ENCODE measurements at places on chromosomes 11 and 22.

DNA sequence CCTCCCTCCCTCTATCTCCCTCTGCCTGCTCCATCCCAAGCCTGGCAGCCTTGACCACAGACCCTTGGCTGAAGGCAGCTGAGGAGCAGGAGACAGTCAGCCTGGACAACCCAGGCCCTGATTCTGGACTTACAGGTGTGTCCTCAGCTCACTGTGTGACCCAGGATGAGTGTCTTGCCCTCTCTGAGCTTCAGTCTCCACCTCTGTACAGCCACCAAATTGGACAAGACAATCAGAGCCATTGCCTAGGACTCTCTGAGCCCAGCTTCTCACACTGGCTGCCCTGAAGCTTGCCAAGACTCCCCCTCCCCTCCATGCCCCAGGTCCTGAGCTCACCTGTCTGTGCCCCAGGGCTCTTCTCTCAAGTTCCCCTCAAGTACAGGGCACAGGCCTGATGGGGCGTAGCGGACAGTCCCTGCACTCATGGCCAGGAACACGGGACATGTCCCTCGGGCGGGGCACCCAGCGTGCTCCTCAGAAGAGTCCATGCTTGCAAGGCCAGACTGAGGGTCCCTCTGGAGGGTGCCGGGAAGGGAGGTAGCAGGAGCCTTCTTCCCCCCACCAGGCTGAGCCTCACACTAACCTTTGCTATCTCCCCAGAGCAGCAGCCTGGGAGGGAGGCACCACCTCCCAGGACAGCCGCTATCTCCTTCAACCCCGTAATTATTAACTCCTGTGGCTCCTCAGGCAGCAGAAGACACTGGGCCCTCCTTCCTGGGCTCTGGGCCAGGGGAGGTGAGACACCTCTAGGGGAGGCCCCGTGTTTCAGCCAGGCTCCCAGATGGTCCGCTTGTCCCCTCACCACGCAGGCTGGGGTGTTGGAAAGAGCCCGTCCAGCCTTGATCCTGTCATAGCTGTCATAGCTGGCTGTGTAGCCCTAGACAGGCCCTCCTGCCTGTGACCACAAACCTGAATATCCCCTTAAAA, 2.6 kb upstream of the RAB3IL1 start:
- no peak for DNase-seq

DNA sequence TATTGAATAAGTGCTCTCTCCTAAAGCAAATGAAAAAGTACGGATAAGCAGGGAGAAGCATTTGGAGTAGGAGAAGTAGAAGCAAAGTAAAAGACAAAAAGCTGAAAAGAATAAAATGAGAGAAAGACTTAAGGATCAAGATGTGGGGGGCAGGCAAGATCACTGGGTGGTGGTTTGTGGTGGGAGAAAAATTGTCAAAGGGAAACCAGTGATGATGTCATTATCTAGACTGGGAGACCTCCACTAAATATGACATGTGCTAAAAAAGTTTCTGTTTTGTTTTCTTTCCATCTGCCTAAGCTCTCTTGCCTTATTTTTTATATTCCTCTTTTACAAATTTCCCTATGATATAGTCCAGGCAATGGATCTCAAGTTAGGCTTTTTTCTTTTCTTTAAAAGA, 14.8 kb upstream of the MAML2 start:
- DNase-seq: no peak

GRCh38 chr11:8711895-8712442, 29.4 kb downstream of the RPL27A start:
- DNase-seq: no peak

DNA sequence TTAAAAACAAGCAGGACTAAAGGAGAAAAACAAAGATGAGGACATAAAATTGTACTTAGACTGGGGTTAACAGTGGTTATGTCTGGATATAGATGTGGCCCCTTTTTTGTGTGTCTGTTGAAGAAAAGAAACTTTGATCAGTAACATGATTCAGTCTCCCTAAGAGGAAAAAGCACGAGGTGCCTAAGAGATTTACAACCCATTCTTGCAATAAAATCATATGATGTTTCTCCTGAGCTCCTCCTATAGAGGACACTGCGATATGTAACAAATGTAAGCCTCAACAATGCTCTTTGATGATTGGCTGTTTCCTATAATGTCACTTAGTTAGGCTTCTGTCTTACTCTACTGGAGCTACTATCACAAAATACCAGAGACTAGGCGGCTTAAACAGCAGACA, 77.9 kb downstream of the FBXO7 start:
- DNase-seq: no peak

GRCh38 chr22:49310354-49310753, 517.3 kb downstream of the BRD1 start:
- no peak for DNase-seq

GRCh38 chr11:119797123-119797611, 68.2 kb upstream of the NECTIN1 start:
- no peak for DNase-seq

DNA sequence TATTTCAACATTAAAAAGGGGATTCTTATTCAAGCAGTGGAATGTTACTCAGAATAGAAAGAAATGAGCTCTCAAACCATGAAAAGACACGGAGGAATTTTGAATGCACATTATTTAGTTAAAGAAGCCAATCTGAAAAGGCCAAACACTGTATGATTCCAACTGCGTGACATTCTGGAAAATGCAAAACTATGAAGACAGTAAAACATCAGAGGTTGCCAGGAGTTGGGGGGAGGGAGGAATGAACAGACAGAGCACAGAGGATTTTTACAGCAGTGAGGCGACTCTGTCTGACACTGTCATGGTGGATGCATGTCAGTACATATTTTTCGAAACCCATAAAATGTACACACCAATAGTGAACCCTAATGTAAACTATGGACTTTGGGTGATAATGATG, 22.9 kb upstream of the THY1 start:
- no peak for DNase-seq

- DNase-seq: no peak
Observed at GRCh38 chr11:61830237-61831105, 2.4 kb downstream of the FADS2 start.

DNA sequence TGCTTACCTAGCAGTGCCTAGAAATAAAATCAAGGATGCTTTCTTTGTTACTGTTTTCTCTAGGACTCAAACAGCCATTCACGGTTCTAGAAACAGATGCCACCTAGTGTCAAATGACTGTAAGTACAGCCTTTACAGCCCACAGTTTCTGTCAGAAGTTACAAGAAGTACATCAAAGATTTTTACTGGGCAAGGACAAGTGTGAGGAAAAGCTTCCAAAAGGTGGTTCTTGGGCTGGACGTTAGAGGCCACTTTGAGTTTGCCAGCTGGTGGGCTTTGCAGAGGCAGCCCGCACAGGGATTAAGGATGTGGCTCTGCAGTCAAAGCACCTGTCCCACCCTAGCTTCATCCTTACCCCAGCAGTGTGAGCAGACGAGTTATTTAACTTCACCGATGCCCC, 6.9 kb downstream of the KMT5B start:
- no peak for DNase-seq

- DNase-seq: no peak
Observed at GRCh38 chr11:134529212-134530096, 117.4 kb upstream of the B3GAT1 start.

GRCh38 chr22:38026130-38027111, 30.8 kb upstream of the PICK1 start:
- no peak for DNase-seq

GRCh38 chr11:87154246-87154645, 116.5 kb downstream of the TMEM135 start:
- no peak for DNase-seq

DNA sequence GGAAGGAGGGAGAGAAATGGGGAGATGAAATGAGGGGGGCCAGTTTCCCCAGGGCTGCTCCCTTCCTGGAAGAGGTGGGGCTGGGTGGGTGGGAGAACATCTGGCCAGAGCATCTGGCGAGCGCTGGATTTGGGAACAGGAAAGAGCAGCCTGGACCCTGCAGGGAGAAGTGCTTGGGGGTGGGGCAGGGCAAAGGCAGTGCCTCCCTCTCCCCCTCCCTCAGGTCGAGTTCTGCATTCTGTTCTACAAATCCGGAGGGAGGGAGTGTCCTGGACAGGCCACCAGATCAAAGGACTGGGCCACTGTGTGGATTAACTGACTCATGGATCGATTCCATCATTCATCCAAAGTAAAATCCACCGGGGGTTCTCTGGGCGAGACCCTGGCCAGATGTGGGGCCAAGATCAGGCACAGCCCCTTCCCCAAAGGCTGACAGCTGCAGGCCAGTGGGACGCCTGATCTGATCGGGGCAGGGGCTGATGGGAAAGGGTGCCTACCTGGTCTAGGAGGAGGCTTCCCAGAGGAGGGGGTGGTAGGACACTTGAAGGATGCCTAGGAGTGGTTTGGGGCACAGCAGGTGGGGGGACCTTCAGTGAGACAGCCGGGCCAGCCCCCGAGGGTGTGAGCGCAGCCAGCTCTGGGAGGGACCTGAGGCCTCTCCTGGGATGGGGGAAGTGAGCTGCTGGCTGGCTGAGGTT, 57.5 kb downstream of the CACNA1I start:
- no peak for DNase-seq

DNA sequence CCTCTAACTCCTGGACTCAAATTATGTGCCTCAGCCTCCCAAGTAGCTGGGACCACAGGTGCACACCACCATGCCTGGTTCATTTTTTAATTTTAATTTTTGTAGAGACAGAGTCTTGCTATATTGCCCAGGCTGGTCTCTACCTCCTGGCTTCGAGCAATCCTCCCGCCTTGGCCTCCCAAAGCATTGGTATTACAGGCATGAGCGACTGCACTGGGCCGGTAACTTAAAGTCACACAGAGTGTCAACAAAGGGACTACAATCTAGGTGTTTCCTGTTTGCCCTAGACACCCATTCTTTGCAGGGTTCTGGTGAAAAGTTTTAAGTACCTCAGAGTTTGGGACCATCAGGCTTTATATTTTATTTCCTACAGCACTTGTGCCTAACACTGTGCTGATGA, 8.4 kb downstream of the UVRAG start:
- no peak for DNase-seq

- DNase-seq: no peak
Observed at GRCh38 chr11:69670158-69670845, 4.9 kb downstream of the LTO1 start.

- DNase-seq: peak; percentile 16
Observed at GRCh38 chr22:22463855-22464540, 44.5 kb downstream of the ZNF280B start.

GRCh38 chr22:20173772-20174171, 22.9 kb upstream of the CCDC188 start:
- no peak for DNase-seq

- DNase-seq: no peak
Observed at GRCh38 chr11:3208272-3208671, 10.3 kb downstream of the MRGPRG start.

DNA sequence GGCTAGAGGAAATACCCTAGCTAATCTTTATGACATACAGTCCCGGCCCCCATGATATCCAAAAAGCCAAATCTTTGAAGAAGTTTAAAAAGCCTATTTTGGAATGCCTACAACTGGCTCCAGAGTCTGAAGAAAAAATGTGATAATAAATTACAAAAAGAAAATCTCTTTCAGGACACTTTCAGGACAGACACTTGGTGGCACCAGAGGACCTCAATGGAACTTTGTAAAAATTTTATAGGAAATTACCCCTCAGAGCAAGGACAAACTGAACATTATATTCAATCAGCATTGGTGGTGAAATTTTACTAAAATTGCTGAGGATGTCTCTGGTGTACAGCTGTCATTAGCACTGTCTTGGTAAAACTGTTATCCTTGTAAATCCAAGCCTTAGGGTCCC, 81.0 kb downstream of the CCDC73 start:
- no peak for DNase-seq
